ENCODE measurements at places on chromosomes 7 and 10. TPM values are rescaled to one million over a fixed set of nuclear protein-coding genes. Genes with fewer than 3 reads are reported as not detected.

- DNase-seq, result no peak
These were observed 122.0 kb upstream of the ANK3 start for GRCh38 chr10:60511477-60512229.

GRCh38 chr7:898855-899681 is 22.7 kb downstream of the GET4 start:
- DNase-seq, result no peak

GRCh38 chr10:110278562-110279406 is 25.9 kb downstream of the SMNDC1 start:
- DNase-seq, result no peak

- DNase-seq, result no peak
These were observed at the start of gene PRKCQ for GRCh38 chr10:6579904-6580278. Gene PRKCQ, minus strand, starts transcription at chr10:6580276. Its CDS starts 65,141 bp downstream, at chr10:6515135.

Gene NKX1-2
- not detected for total RNA-seq

Gene BMPER
- not detected for total RNA-seq

Gene KLLN
- 1.1 TPM for total RNA-seq

Gene MYL10
- total RNA-seq, result not detected
